Muscle of leg (tissue), 16 donors: ENCODE measurements at places on chromosomes 11 and 22.

DNA sequence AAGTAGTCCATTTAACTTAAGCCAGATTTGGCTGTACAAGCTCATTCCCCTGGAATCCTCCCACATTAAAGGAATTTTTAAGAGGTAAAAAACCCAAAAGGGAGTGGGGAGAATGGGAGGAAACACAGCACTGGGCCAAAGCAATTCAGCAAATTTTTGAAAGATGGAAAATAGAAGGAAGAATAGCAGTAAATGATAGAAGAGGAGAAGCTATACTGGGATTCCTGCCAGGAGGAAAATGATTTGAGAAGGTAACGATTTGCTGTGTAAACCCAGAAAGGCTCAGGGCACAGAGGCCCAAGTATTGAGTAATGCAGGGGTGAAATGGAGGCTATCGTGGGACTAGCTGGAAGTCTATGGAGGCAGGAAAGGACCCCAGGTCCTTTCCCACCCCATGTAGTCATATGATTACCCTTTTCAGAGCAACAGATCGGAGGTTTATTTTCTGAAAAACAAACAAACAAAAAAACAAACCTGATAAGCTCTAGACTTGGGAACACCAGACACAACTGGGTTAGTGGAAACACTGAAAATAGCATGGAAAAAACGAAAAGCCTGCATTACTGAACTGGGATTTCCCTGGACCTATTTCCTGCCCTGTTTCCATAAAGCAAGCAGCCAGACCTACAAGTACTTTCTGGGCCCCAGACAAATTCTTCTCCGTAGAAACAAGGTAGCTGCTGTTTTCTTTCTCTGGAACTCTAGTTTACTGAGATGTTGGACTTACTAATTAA is 140.0 kb downstream of the SWAP70 start:
- DNase-seq: peak; percentile 96

GRCh38 chr11:1075341-1075911 is 752 bp downstream of the MUC2 start:
- DNase-seq: no peak

GRCh38 chr11:110327508-110327907 is 31.1 kb upstream of the RDX start:
- DNase-seq: no peak

- no peak for DNase-seq
Observed at GRCh38 chr11:103543456-103543855, 434.2 kb downstream of the DYNC2H1 start.

DNA sequence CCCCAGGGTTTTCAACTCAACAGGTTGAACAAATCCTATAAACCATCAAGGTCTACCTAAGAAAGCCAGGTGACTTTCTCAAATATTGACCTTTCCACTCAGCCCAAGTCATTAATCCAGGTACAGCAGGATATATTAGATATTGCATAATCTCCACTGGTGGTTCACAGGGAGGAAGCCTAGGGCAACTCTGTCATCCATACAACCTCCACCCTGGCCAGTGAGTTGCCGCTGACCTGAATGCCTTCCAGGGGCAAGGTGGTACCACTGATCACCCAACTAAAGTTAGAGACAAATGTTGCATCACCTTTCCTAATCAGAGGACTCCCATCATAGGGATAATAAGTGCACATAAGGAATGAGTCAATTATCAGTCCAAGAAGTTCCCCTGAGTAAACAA is 22.9 kb downstream of the GUCD1 start:
- DNase-seq: no peak

GRCh38 chr11:101923554-101923953 is 7.2 kb upstream of the ANGPTL5 start:
- no peak for DNase-seq

GRCh38 chr11:42779555-42779954 is 532.2 kb upstream of the API5 start:
- DNase-seq: no peak

GRCh38 chr11:103601225-103601846 is 435.1 kb upstream of the DDI1 start:
- peak; percentile 44 for DNase-seq

DNA sequence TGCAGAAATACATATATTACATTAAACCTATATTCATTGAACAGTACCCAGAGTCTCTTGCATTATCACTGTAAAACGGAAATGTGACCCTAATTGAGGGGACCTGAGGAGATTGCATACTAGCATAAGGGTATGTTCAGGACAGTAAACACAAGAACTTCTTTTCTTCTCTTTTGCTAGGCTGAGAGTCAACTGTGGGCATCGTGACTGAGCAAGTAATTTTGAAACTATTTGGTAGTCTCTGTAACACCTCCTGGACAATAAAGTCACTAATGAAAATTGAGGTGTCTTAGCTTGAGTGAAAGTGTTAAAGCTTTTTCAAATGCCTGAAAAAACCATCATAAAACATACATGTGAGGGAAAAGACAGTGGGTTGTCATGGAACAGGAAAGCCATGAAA is 90.9 kb downstream of the PDHX start:
- DNase-seq: no peak

DNA sequence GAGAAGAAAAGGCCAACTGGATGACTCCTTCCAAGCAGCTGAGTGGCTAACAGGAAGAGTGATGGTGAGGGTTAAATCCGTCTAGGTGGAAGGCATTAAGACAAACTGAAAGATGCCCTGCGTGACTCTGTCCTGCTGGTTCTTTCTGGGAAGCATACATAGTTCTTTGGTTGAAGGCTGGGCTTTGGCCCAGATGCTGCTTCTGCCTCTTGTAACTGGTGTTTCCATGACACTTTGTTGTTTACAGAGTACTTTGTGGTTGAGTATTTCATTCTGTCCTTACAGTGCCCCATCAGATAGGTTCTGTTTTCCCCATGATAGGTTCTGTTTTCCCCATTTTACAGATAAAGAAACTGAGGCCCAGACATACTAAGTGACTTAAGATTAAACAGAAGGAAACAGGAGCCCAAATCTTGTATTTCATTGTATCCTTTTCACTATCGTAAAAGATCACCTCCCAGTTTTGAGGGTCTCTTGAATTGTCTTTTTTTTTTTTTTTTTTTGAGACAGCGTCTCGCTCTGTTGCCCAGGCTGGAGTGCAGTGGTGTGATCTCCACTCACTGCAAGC is 124.3 kb upstream of the RASSF10 start:
- DNase-seq: no peak

DNA sequence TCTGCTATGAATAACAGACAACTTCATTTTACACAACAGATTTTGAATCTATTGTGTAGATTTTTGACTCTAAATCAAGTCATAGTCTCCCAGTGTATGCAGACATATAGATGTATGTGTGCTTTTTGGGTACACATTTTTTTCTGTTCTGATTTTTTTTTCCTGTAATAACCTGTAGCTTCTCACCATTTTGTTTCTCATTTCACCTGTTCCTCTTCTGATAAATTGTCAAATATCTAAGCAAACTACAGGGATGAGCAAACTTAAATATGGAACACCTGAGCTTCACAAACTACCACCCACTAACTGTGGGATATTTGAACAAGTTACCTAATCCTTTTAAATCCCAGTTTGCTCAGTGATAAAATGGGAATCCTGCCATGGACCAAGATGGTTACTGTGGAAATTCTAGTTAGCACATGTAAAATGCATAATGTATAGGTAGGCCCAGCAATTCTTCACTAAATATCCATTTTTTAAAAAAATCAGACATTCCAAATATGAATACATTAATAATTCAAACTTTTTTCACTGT is 15.7 kb downstream of the LGR4 start:
- no peak for DNase-seq

DNA sequence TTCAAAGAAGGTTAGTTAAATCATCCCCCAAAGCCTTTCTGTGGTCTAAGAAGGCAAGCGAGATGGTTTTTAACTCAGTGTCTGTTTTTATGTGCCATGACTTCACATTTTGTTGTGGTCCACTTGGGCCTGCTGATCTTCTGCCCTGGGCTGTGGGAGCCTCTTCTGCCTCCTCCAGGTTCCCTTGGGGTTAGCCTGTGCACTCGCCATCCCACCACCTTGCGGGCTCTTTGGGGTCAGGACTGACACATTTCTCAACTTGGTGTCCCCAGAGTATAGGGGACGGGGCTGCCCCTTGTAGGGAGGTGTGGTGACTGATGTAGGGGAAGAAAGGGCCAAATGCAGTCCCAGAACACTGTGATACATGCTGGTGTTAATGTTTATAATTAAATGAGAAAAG is 207.0 kb downstream of the TBC1D22A start:
- no peak for DNase-seq

GRCh38 chr11:63445720-63446119 is 45.2 kb downstream of the PLAAT5 start:
- no peak for DNase-seq

GRCh38 chr11:66081505-66081904 is 11.4 kb downstream of the PACS1 start:
- peak; percentile 65 for DNase-seq

- peak; percentile 89 for DNase-seq
Observed at GRCh38 chr11:64000026-64000739, 13.9 kb downstream of the OTUB1 start.

- DNase-seq: no peak
Observed at GRCh38 chr11:114077482-114078305, 18.2 kb downstream of the ZBTB16 start.

DNA sequence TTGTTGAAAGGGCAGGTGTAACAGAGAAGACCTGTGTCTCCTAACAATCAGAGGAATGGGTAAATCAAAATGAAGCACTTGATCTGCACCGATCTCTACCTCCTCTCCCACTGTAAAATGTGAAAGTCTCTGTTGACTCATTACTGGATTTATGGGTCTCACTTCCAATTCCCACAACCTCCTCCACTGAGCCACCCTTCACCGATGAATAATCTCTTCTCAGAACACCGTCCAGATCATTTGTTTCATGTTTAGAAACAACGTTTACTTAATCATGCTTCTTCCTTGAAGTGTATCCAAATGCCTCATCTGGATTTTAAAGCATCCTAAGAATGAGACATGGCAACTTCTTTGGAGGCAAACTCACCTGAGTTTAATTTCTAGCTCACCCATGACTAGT is 643.6 kb downstream of the ETS1 start:
- no peak for DNase-seq

GRCh38 chr11:74895340-74896116 is 53.4 kb downstream of the XRRA1 start:
- DNase-seq: no peak

- DNase-seq: no peak
Observed at GRCh38 chr11:19241260-19242178, 774 bp upstream of the E2F8 start.

DNA sequence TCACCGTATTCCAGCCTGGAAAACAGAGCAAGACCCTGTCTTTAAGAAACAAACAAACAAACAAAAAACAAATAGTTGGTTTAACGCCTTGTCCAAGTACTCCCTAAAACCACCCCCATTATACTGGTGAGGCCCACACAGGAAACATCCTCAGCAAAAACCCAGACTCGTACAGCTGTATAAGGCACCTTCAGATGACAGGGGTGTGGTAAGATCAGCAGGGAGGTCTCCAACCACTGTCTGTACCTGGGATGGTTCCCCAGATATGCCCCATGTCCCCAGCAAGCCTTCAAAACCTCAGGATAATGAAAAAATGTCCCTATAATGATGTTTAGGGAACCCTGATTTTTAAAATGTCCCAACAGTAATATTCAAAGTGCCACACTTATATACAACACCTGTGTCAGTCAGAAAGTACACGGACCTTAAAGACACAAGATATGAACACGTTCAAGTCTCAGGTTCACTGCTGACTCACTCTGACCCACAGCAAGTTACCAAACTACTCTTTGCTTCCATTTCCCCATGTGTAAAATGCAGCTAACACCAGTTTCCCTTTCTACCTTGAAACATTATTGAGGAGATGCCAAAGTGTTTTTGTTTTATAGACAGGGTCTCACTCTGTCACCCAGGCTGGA is 9.3 kb downstream of the SF3A1 start:
- no peak for DNase-seq

DNA sequence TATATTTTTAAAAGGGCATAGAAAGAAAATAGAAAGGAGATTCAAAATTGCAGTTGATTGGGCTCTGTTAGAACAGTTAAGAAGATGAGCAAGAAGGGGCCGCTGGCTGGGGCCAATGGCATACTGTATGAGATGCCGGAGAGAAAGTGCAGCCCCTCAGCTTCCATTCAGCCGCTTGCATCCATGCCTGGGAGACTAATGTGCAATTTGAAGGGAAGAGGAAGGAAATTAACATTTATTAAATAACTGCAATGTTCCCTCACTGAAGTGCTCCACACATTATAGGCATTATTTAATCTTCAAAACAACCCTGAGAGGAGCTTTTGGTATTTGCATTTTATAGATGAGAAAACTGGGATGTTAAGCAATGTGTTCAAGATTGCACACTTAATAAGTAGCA is 44.7 kb upstream of the CSNK2A3 start:
- DNase-seq: no peak

GRCh38 chr11:1459764-1460395 is 26.7 kb downstream of the MOB2 start:
- no peak for DNase-seq

DNA sequence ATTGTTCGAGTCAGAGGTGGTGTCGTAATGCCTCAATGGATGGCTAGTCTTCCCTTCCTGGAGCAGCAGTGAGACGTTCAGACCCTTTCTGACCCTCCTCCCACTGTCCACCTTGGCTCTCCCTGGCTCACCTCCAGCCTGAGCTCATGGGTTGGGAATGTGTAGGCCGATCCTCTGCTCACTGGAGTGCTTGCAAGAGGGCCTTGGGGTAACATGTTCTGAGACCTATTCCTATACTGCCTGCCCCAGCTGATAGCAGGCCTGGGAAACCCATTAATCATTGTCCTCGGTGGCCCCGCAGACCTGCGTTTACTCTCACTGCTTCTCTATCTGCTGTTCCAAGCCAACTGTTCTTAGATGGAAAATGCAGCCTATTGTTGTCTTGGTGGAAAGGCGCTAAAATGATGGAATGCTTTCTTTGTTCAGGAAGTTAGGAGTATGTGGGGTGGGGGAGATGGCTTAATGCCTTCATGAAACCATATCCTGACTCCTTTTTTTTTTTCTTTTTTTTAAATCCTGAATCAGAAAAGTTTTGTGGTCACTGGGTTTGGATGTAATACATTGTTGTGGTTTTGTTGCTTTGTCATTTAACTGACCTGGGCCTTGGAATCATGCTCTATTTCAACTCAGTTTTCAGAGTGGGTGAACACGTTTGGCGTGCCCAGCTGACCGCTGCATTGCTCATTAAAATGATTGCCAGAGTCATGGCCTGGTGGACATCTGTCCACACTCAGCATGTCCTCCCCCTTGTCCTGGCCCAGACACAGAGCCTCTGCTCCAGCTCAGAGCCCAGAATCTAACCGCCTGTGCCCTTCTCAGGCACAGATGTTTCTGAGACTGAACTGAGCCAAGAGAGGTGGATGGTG is 72.5 kb downstream of the MICAL2 start:
- DNase-seq: peak; percentile 82

- peak; percentile 75 for DNase-seq
Observed at GRCh38 chr22:44665115-44665514, 36.9 kb upstream of the PRR5 start.

- DNase-seq: peak; percentile 14
Observed at GRCh38 chr11:14974515-14975251, 2.5 kb upstream of the CALCA start.

GRCh38 chr11:3840004-3840869 is 522 bp downstream of the RHOG start:
- no peak for DNase-seq

GRCh38 chr11:130634961-130635473 is 186.6 kb downstream of the ADAMTS15 start:
- peak; percentile 58 for DNase-seq

GRCh38 chr11:13644997-13645687 is 23.3 kb upstream of the FAR1 start:
- DNase-seq: no peak
